ENCODE measurements at places on chromosomes 11 and 22. TPM values are rescaled to one million over a fixed set of nuclear protein-coding genes. Genes with fewer than 3 reads are reported as not detected.

Gene LARGE1
- total RNA-seq, result 129 TPM

Gene CBLIF
- not detected for total RNA-seq

Gene TREH
- not detected for total RNA-seq

Gene TEX12
- not detected for total RNA-seq

Gene E2F8
- 6.5 TPM for total RNA-seq

Gene DEUP1
- total RNA-seq, result not detected

Gene VWCE
- total RNA-seq, result 1.7 TPM

Gene CELSR1
- total RNA-seq, result 9.3 TPM

GRCh38 chr11:68012843-68013610, 2.9 kb downstream of the ALDH3B1 start:
- no peaks in the 10 kb centered on the region for H3K36me3 ChIP-seq
- peaks cover 22% of the 10 kb centered on the region for H3K4me1 ChIP-seq
- DNase-seq, result no peak
- no peaks in the 10 kb centered on the region for H3K27me3 ChIP-seq
- H3K27ac ChIP-seq, result no peak overlapping the region

DNA sequence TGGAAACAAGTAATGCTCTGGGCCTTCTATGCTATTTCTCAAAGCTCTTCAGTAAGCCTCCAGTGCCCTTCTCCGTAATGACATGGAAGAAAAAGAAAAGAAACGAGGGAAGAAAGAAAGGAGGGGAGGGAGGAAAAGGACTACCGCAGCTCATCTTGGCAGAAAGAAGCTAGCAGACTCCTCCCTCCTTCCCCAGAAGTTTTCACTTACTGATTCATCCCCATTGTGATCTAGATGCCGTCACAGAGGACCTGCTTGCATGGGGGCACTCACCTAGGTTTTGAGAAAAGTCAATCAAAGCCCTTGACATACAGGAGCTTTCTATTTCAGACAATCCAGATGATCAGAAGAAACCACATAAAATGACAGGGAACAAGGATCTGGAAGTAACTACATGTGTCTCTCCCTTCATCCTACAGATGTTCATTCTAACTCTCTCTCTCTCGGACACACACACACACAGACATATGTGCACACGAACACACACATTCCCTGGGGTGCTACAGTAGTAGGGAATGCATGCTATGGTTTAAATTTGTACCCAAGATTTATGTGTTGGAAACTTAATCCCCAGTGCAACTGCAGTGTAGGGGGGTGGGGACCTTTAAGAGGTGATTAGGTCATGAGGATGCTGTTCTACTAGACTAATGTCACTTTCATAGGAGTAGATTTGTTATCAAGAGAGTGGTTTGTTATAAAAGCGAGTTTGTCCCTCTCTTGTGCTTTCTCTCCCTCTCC, 37.6 kb upstream of the RCN1 start:
- no peak overlapping the region for H3K27ac ChIP-seq
- peaks cover 3% of the 10 kb centered on the region for H3K27me3 ChIP-seq
- no peaks in the 10 kb centered on the region for H3K36me3 ChIP-seq

DNA sequence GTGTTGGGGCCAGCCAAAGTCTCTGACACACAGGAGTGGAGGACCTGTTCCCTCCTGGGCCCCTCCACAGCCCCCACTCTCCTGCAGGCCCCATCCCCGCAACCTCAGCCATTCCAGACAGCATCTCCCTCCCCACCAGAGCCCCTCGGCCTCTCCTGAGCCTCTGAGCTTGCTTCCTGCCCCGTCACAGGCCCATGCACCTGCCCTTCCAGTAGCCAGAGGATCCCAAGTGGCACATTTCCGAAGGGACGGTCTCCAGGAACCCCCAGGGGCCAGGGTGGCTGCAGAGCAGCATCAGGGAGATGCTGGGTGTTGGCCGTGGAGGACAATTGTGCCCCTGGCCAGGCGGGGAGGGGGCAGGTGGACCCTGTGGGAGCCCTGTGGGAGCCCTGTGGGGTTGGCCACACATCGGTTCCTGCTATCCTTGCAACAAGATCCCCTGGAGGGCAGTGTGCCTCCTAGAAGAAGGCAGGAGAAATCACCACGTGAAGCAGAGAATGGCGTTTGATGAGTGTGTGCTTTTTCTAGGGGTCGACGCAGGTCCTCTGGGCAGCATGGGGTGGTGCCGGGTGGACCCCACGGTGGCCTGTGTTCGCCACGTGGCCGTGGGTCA, 45.3 kb upstream of the PPARA start:
- DNase-seq, result no peak
- peak overlapping the region; percentile 80 for H3K27ac ChIP-seq
- no peaks in the 10 kb centered on the region for H3K27me3 ChIP-seq

GRCh38 chr11:70244698-70245097, 25.8 kb upstream of the PPFIA1 start:
- H3K4me3 ChIP-seq, result no peak overlapping the region
- DNase-seq, result no peak
- H3K27me3 ChIP-seq, result no peaks in the 10 kb centered on the region
- no peaks in the 10 kb centered on the region for H3K4me1 ChIP-seq
- no peak overlapping the region for H3K27ac ChIP-seq
- H3K36me3 ChIP-seq, result no peaks in the 10 kb centered on the region

GRCh38 chr22:48261706-48262105, 1499.3 kb downstream of the TBC1D22A start:
- no peak overlapping the region for H3K4me3 ChIP-seq
- no peaks in the 10 kb centered on the region for H3K36me3 ChIP-seq

- H3K4me1 ChIP-seq, result no peaks in the 10 kb centered on the region
- DNase-seq, result no peak
- no peaks in the 10 kb centered on the region for H3K27me3 ChIP-seq
- no peak overlapping the region for H3K4me3 ChIP-seq
- H3K27ac ChIP-seq, result no peak overlapping the region
- no peaks in the 10 kb centered on the region for H3K36me3 ChIP-seq
These were observed 183.9 kb downstream of the KIRREL3 start for GRCh38 chr11:126816645-126817044.

- H3K27ac ChIP-seq, result no peak overlapping the region
- no peaks in the 10 kb centered on the region for H3K36me3 ChIP-seq
- no peaks in the 10 kb centered on the region for H3K27me3 ChIP-seq
- no peak for DNase-seq
- no peak overlapping the region for H3K4me3 ChIP-seq
These were observed 628.1 kb downstream of the METTL15 start for GRCh38 chr11:28736256-28736655.

DNA sequence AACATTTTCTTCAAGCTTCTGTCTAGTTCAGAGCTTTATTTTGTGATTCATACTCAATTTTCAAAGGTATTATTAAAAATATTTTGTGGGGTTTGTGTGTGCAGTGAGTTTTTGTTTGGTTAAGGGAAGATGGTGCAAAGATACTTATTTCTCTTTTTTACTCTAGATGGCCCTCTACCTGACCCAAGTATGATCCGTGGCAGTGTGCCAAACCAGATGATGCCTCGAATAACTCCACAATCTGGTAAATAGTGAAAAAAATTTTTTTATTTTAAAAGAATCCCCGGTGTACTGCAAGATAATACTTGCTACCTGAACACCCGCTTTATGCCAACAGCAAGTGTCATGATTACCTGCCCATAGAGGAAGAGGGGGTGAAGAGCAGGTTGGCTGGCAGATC, 54.2 kb downstream of the EP300 start:
- H3K36me3 ChIP-seq, result peaks cover 75% of the 10 kb centered on the region
- H3K4me3 ChIP-seq, result no peak overlapping the region
- no peaks in the 10 kb centered on the region for H3K27me3 ChIP-seq
- no peak for DNase-seq

GRCh38 chr11:115996808-115997188, 492.6 kb upstream of the CADM1 start:
- H3K27me3 ChIP-seq, result no peaks in the 10 kb centered on the region
- H3K4me1 ChIP-seq, result peaks cover 8% of the 10 kb centered on the region
- no peak for DNase-seq
- H3K27ac ChIP-seq, result no peak overlapping the region

GRCh38 chr11:133548641-133549040, 16.3 kb upstream of the OPCML start:
- H3K27ac ChIP-seq, result no peak overlapping the region
- DNase-seq, result no peak
- no peak overlapping the region for H3K4me3 ChIP-seq
- no peaks in the 10 kb centered on the region for H3K27me3 ChIP-seq
- no peaks in the 10 kb centered on the region for H3K36me3 ChIP-seq

GRCh38 chr22:39527481-39527961, 5.0 kb downstream of the RPS19BP1 start:
- peaks cover 65% of the 10 kb centered on the region for H3K36me3 ChIP-seq
- peak; percentile 25 for DNase-seq
- H3K27me3 ChIP-seq, result no peaks in the 10 kb centered on the region
- H3K4me1 ChIP-seq, result peaks cover 81% of the 10 kb centered on the region
- H3K27ac ChIP-seq, result no peak overlapping the region
